ENCODE measurements at places on chromosomes 6 and 20. TPM values are rescaled to one million over a fixed set of nuclear protein-coding genes. Genes with fewer than 3 reads are reported as not detected.

- no peak overlapping the region for H3K4me3 ChIP-seq
- no peak for DNase-seq
- H3K27ac ChIP-seq, result no peak overlapping the region
These were observed 545.9 kb upstream of the FLRT3 start for GRCh38 chr20:14883324-14883723.

- no peaks in the 10 kb centered on the region for H3K4me1 ChIP-seq
- no peak overlapping the region for H3K4me3 ChIP-seq
- no peak for DNase-seq
- H3K36me3 ChIP-seq, result peaks cover under 1% of the 10 kb centered on the region
These were observed 40.1 kb downstream of the TBPL1 start for GRCh38 chr6:133992992-133993680.

DNA sequence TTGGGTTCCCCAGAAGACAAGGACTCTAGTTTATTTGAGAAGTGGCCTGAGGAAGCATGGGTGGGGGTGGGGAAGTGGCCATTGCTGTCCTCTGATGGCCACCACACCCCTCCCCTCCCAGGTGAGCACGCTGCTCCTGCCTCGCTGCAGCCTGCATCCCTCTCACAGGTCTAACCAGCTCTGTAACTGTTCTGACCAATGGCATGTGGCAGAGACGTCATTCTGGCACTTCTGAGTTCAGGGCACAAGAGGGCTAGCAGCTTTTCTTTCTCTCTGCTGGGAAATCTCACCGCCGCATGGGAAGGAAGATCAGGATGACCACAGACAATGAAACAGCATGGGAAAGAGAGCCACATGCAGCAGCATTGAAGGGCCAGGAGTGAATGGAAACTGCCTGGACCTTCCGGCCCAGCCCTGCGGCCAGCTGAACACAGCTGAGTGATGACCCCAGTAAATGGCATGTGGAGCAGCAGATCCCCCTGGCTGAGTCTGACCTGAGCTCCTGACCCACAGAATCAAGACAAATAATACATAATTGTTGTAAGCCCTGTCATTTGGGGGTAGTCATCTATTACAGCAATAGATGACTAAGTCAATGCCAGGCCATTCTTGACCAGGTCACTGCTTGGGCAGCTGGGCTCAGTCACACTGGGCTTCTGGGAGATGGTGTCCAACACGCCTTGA, 179.8 kb downstream of the LINC00237 start:
- H3K27ac ChIP-seq, result no peak overlapping the region
- no peaks in the 10 kb centered on the region for H3K4me1 ChIP-seq
- no peaks in the 10 kb centered on the region for H3K36me3 ChIP-seq
- DNase-seq, result no peak
- H3K27me3 ChIP-seq, result peaks cover 2% of the 10 kb centered on the region

DNA sequence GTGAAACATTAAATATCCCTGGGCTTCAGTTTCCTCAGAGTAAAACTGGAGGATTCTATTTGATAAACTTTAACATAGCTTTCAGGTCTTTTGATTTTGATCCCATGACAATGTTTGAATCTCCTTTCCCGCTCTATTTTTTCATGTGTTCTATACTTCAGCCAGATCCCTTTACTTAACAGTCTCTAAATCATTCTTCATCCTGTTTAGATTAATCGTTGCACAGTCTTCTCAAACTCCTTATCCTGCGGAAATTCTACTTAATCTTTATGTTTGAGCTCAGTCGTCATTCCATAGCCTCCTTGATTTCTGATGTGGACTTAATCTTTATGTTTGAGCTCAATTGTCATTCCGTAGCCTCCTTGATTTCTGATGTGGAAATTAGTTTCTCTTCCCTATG, 57.4 kb downstream of the GRIK2 start:
- H3K27me3 ChIP-seq, result no peaks in the 10 kb centered on the region
- no peaks in the 10 kb centered on the region for H3K4me1 ChIP-seq
- H3K36me3 ChIP-seq, result no peaks in the 10 kb centered on the region
- DNase-seq, result no peak

GRCh38 chr6:79467716-79468115, 69.5 kb downstream of the LCA5 start:
- peaks cover 3% of the 10 kb centered on the region for H3K27me3 ChIP-seq
- no peaks in the 10 kb centered on the region for H3K36me3 ChIP-seq
- no peak for DNase-seq
- H3K4me3 ChIP-seq, result no peak overlapping the region
- H3K4me1 ChIP-seq, result no peaks in the 10 kb centered on the region
- H3K27ac ChIP-seq, result no peak overlapping the region

The CDYL gene
- total RNA-seq, result 27.5 TPM

The CLVS2 gene
- total RNA-seq, result not detected

The PARD6B gene
- 4.3 TPM for total RNA-seq

All from activated CD4-positive, alpha-beta memory T cell treated with anti-CD3 and anti-CD28 coated beads, Interleukin-2, amount 10 ng/mL, durations not matched to agents 7 days and 5 days (primary cell).